Amniotic stem cell (primary cell): ENCODE measurements at places on chromosomes 16 and 17.

DNA sequence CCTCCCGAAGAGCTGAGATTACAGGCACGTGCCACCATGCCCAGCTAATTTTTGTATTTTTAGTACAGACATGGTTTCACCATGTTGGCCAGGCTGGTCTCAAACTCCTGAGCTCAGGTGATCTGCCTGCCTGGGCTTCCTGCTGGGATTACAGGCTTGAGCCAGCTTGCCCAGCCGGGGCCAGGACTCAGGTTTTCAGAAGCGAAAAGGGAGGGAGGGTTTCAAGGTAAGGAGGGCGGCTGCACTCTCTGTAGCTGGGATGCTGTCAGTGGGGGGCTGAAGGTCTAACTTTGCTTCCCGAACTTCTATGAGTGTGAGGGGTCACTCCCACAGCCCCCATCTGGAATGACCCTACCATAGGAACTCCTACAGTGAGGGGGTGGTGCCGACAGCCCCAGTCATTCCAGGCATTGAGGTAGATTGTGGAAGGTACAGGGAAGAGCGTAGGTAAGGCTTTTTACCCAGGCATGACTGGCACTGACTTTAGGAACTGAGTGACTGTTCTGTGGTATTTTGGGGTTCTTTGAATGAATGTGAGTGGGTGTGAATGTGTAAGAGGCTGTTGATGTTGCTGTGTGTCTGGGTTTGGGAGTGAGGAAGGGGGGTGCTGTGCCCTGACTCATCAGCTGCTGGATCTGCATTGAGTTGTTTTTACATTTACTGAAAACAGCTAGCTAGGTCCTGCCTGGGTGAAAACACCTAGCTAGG is 3.8 kb upstream of the C1QL1 start:
- DNase-seq: no peak

GRCh38 chr17:60231234-60231633 is 81.5 kb downstream of the CA4 start:
- DNase-seq: no peak

DNA sequence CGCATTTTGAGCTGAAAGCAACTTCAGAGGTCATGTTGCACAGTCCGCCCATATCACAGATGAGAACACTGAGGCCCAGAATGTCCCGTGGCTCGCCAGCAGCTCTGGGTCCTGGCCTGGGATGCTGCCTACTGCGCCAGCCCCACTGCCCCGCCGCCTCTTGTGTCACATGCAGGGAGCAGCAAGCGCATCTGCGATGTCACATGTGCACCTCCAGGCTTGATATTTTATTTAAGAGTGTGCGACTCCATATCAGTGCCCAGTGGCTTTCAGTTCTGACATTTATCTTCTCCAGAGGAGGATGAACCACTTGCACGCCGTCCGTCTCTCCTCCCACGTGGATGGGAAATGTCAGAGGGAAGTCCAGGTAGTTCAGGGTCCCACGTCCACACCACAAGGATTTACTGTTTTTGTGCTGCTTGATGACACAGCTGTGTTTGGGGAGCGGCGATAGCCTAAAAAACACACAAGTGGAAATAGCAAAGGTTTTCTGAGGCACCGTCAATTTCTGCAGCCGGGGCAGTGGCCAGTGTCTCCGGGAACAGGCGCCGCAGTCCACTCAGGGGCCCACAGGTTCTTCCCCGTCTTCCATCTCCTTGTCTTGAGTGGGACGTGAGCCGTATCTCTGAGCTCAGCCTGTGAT is 7.0 kb upstream of the RBFOX3 start:
- DNase-seq: no peak

GRCh38 chr17:49985310-49985990 is 9.6 kb downstream of the DLX3 start:
- no peak for DNase-seq

DNA sequence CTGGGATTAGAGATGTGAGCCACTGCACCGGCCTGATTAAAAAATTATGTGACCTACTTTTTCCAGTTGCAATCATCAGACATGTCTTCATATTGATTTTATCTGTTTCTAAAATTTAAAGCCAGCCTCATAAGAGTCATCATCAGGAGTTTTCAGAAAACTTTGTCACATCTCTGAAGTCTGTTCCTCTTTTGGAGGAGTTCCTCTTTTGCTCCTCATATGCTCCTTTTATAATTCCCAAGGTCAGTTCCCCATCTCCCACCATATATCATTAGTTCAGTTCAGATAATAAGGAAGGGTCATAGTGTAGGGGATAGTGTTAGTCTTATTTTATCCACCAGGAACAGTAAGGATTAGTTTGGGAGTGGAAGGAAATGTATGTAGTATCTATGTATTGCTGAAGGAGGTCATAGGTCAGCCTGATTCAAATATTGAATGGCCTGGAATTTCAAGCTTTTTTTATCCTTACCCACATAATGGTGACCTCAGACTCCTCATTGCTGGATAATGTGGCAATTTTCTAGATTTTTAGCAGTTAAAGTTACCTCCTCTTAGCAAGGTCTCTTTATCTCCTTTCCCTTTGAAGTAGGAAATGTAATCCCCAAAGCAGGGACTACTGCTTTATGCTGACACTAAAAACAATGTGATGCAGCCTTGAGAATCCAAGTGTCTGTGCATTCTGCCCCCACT is 13.8 kb upstream of the DUSP14 start:
- DNase-seq: no peak

DNA sequence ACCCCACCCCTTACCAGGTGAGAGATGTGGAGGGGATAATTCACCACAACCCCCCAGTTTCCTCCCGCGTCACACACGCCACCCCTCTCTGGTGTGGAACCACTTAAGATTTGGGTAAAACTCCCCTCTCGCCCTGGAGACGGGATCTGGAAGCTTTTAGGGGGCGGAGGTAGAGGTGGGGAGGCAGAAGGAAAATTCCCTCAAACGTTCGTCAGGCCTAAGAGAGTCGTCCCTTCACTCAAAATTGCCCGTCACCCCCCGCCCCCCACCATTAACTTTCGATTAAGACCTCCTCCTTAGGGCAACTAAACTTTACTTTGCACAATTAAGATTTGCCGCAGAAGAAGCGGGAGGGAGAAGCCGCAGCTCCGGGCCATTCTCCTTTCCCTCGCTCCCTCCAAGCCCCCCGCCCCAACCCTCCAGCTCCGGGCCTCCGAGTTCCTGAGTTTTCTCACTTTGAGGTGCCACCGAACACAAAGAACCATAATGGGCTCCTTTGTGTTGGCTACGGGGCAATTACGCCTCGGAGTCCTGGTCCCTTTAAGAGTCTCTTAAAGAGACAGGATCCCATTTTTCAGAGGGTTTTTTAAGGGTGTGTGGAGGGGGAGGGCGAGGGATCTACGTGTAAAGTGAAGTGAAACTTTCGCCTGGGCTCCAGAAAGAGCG is 985 bp upstream of the FZD2 start:
- no peak for DNase-seq

DNA sequence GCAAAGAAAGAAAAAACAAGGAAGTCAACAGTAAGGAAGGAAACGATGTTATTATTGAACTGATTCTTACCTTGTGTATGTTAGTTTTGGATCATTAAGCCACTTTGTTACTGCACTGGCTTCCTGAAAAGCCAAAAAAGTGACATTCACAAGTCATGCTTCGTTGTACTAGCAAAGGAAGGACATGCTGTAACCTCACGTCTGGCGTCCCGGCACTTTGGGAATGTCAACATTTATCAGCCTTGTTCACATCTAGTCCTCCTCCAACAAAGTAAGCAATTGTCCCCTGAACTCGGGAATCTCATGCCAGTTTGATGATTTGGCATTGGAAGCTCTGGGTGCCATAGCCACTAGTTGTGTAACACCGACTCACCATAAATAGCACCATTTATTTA is 731 bp upstream of the MKS1 start:
- DNase-seq: no peak
